ENCODE measurements at places on chromosomes 12 and 14.

DNA sequence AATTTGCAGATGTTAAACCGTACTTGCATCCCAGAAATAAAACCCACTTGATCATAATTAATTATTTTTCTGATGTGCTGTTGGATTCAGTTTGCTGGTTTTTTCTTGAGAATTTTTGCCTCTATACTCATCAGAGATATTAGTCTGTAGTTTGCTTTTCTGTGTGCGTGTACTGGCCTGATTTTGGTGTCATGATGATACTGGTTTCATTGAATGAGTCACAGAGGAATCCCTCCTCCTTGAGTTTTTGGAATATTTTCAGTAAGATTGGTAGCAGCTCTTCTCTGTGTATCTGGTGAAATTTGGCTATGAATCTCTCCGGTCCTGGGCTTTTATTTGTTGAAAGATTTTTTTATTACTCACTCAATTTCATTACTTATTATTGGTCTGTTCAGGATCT, 100.4 kb upstream of the PMCH start:
- DNase-seq, result no peak

- no peak for DNase-seq
Measured at GRCh38 chr14:74080820-74081460, 3.3 kb downstream of the ALDH6A1 start.

GRCh38 chr12:48750215-48750614, 33.7 kb upstream of the CCNT1 start:
- no peak for DNase-seq

GRCh38 chr12:76542908-76543307, 16.7 kb downstream of the OSBPL8 start:
- no peak for DNase-seq

DNA sequence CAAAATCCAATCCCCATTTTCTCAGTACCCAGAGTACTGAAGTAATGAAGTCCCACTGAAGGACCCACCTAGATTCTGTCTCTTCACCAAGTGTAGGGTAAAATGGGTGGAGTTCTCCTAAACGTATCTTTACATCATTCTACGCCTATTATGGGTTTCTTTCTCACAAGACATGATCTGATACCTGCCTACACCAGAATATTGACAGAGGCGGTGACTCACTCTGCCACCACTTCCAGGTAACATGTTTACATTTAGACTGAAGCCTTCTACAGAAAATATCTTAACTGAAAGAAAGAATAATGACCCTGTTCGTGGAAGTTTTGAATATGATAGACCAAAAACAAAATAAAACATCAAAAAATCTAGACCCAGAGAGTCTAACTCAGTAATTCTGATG, 89.8 kb downstream of the BTG1 start:
- no peak for DNase-seq
